ENCODE measurements at places on chromosomes 4 and X.

DNA sequence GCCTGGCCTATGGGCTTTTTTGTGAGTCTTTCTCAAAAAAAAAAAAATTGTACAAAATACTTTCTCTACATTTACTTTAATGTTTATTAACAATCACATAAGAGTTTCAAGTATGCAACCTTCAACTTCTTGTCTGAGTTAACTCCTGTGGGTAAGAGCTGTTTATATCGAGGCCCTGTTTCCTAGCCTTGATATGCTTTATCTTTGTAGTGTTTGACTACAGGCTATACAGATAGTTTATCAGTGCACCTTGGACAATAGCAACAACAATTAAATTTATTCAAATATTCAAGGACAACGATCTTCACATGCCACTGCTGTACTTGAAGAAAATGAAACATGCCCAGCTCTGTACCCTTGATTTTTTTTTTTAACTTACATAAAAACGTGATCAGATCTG, 178.4 kb downstream of the ARHGAP10 start:
- no peak for DNase-seq

GRCh38 chrX:154355776-154356140, 18.7 kb downstream of the FLNA start:
- no peak for DNase-seq

GRCh38 chrX:128816919-128817318, 706.4 kb downstream of the SMARCA1 start:
- DNase-seq: peak; percentile 31

- DNase-seq: no peak
Measured at GRCh38 chr4:2271279-2272025, 9.5 kb upstream of the MXD4 start.

- DNase-seq: no peak
Measured at GRCh38 chr4:122898370-122899150, 23.8 kb downstream of the NUDT6 start.

DNA sequence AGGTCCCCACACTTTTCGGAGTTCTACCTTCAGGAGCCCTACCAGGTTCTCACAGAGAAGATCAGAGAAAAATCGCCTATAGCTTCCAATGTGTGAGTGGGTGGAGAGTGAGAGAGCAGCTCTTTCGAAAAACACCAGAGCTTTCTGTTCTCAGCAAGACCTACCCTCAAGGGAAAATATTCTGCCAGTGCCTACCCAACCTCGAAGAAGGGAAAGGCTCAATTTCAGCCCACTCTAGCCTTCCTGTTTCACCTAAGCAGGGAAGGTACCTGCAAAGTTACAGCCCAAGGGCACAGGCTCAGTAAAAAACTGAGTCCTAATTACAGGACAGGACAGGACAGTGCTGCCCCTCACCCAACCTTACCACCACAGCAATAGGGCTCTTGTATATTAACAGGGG, 104.0 kb upstream of the WDR17 start:
- no peak for DNase-seq
